ENCODE measurements at places on chromosomes 1 and 21. TPM values are rescaled to one million over a fixed set of nuclear protein-coding genes. Genes with fewer than 3 reads are reported as not detected.

The OSBPL9 gene
- 57.8 TPM for polyA plus RNA-seq

The TSPAN1 gene
- 0.54 TPM for polyA plus RNA-seq

The TGFB2 gene
- polyA plus RNA-seq = 66.7 TPM

The FUBP1 gene
- polyA plus RNA-seq = 174 TPM

The CYP4X1 gene
- polyA plus RNA-seq = 3.7 TPM

The OR2T4 gene
- not detected for polyA plus RNA-seq

The NPHS2 gene
- polyA plus RNA-seq = not detected

The SPRR2F gene
- polyA plus RNA-seq = not detected

DNA sequence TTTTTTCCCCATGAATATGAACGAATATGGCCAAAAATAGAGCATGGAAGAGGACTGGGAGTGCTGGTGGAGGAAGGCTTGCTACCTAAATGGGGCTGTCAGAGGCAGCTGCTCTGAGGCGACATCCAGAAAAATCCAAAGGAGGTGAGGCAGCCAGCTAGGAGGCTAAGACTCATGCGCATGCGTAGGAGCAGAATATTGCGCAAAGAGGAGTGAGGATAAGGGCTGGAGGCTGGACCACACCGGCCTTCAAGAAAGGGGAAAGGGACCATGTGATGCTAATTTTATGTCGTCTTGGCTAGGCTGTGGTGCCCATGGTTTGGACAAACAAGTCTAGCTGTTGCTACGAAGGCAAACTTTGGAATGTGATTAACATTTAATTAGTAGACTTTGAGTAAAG lies 30.5 kb downstream of the HEYL start:
- DNase-seq = no peak

- DNase-seq = no peak
These were observed 22.3 kb downstream of the BTG3 start for GRCh38 chr21:17590430-17590829.

- no peak for DNase-seq
These were observed 106.4 kb downstream of the TBX15 start for GRCh38 chr1:118881751-118882150.

DNA sequence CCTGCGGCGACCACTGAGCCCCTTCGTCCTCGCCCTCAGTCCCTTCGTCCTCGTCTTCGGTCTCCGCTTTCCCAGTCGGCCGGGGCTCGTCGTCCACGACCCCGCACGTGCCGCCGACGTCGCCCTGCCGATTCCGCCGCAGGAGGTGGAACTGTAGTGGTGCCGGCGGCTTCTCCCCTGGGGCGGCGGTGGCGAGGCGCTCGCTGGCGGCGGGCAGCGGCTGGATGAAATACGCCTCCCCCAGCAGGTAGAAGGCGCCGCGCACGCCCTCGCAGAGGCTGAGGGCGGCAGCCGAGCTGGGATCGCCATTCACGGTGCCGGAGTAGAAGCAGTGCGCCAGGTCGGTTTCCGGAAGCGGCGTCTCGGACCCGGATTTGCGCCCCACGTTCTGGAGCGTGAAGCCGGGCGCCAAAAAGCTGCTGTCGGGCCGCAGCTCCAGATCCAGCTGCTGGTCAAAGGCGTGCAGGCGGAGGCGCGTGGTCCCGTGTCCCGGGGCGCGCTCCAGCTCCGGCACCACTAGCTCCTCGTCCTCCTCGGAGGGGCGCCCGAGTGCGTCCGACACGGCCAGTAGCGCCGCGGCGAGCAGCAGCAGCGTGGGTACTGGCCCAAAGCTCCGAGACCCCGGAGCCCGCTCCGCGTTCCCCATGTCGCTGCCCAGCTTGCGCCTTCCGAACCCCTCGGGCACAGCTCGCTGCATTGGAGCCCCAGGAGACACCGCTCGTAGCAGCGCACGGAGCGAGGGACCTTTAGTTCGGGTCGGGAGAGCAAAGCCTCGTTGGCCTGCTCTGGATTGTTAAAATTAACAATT lies 747 bp downstream of the ADAMTS1 start:
- no peak for DNase-seq

DNA sequence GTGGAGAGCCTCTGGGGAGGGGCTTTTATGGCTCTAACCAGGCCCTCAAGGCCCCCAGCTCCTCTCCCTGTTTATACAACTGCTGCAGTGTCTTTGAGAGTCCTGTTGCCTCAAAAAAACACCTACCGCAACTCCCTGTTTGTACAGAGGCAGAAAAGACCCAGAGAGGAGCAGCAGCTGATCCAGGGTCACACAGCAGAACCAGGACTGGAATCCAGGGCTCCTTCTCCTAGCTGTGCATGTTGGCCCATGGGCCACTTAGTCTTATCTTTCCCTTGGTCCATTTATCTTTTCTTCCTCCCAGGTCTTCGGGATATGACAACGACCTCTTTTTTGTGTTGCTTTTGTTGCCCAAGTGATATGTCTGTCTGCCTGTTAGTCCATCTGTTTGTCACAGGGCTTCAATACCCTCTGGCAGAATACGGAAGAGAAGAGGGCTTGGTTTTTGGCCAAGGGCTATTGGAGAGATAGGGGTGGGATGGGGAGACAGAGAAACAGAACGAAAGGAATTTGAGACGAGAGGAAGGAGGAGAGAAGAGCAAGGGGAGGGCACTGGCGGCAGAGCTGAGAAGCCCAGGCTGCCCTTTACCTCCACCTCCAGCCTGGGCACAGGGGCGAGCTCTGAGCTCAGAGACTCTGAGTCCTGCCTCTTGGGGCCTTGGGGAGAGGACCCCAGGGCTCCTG lies 33.5 kb upstream of the WASF2 start:
- no peak for DNase-seq

DNA sequence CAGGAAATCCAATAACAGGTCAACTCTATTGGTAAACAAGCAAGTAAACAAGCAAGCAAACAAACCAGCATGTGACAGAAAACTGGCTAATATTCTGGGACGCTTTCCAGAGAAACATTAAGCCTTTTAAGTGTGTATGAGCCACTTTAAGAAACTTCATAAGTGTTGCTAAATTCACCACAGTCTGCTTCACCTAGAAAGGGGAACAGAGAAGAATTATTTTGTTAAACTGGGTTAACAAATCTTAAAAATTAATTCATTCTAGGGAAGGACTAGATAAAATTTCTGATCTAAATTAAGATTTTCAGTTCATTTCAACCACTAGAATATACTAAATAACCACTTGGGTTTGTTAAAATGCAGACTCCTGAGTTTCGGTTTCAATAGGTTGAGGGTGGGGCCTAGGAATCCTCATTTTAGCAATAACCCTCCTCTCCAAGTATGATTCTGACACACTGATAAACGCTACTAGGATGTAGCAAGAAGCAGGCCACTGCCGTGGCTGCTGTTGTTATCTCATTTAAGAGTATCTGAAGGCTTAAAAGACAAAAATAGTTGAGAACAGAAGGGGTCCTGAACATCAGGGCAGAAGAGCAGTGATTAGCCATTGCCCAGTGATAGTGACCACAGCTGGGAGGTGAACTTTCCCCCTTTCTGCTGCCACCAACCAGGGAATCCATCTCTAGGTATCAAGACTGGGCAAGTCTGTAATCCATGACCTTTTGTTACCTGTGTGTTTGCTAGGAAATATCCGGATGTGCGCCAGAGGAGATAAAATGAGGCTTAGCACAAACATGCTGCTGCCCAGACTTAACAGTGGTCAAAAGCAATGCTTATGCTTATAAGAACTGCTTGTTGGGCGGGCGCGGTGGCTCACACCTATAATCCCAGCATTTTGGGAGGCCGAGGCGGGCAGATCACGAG lies 11.2 kb downstream of the CREG1 start:
- DNase-seq = no peak

DNA sequence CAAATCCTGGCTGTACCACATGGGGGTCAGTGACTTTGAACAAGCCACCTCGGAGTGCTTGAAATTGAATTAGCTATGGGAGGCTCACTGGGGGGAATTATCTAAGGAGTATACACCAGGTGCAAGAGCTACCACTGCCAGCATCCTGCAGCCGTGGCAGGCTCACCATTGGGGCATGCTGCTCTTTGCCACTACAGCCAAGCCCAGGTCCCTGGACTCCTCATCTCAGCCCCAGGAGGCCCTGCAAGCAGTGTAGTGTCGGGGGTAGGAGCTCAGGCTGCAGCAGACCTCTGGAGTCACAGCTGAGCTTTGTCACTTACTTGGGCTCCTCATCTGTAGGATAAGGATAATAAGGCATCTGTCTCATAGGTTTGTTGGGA lies 35.3 kb downstream of the ACOT11 start:
- DNase-seq = no peak

DNA sequence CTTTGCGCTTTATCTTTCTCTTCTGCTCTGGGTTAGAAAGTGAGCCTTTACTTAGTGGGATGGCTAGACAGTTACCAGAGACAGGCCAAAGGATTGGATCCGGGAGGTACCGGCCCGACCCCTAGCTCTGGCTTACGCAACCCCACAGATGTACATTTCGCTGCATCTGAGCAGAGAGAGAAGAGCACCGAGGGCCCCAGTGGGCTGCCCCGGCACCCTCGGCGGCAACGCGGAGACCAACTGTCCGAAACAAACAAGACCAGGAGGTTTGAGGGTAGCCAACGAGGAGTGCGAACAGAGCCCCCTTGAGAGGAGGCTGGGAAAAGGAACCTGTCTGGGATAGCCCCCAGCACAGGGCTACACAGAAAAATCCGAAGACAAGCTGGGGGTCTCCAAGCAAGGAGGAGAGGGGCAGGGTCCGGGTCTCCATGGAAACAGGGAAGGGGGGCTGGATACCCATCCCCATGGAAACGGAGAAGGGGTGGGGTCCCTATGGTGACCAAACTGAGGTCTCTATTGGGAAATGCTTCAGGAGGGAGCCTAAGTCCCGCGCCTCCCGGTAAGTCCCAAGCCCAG lies 373 bp downstream of the MTF1 start:
- no peak for DNase-seq

DNA sequence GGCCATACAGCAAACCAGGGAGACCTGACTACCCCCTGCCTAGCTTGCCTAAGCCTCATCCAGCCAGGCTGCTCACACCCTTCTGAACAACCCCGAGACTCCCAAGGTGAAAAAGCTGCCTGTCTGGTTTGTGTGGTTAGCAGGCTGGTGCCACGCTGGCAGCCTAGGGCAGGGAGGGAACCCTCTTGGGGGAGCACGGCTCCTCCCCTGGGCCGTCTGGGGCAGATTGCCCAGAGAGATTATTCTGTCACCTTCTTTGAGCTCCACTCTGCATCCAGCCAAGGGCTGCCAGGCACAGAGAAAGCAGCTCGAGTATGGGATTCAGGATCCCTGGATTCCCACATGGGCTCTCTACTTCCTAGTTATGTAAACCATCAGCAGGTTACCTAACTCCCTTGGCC lies 27.5 kb upstream of the TCEA3 start:
- DNase-seq = no peak

DNA sequence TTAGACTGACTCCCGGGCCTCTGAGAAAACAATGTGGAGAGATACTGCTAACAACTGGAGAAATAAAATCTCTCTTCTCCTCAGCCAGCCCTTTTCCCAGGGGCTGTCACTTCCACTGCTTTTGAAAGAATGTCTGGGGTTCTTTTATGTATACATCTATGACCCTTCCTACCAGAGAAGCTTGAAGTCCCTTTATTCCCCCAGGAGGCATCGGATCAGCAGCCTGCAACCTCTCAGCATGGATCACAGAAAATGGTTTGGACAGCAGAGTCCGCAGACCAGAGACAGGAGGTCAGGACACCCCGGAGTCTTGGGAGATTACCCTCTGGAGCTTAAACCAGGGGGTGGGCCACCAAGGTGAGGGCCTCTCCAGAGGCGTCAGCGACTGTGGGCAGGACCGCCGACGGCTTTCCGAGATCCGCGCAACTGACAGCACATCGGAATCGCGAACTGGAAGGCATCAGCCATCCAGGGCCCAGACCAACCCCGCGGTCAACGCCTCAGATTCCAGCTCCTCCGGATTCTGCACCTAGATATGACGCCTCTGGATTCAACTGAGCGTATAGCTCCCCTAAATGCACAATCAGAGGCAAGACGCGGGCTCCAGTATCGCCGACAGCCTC lies 1.0 kb downstream of the EPHA10 start:
- DNase-seq = no peak

GRCh38 chr1:86169625-86170024 lies 13.1 kb upstream of the COL24A1 start:
- DNase-seq = no peak

GRCh38 chr1:174788981-174789380 lies 210.8 kb upstream of the CACYBP start:
- DNase-seq = no peak

- DNase-seq = no peak
These were observed 408.1 kb downstream of the SETD4 start for GRCh38 chr21:35652196-35652595.

DNA sequence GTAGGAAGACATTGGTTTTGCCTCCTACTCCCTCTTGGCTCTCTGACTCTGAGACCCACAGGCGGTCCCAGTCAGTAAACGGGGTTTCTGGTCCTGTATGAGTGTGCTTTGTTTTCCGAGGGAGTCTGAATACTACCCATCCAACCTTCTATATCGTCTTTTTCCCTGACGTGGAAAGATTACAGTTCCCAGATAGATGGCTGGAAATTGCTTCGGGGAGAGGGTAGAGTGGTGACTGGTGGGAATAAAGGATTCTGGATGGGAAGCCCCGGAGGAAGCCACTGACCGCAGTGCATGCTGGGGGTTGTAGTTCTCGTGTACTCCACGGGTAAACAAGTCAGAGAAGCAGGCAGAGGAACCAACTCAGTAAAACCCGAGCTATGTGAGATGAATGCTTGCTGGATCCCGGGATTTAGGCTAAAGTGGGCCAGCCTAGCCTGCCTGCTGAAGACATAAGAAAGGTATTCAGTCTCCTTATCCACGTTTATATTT lies 66.2 kb upstream of the IRF2BP2 start:
- DNase-seq = no peak

DNA sequence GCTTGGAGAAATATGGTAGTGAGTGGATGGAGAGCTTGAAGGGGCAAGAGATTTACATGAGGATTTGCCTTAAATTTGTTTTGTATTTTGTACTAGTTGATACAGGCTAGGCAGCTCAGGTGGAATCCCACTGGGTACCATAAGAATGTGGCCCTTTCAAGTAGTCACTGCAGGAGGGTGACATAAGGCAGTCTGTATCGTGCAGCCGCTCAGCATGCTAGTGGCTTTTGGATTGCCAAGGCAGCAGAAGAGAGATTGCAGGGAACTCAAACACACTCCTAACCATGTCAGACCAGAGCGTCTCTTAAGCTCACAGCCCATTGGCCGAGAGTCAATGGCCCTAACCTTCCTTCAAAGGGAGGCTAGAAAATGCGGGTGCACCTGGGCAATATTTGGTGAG lies 420.0 kb downstream of the ADGRL2 start:
- DNase-seq = no peak

DNA sequence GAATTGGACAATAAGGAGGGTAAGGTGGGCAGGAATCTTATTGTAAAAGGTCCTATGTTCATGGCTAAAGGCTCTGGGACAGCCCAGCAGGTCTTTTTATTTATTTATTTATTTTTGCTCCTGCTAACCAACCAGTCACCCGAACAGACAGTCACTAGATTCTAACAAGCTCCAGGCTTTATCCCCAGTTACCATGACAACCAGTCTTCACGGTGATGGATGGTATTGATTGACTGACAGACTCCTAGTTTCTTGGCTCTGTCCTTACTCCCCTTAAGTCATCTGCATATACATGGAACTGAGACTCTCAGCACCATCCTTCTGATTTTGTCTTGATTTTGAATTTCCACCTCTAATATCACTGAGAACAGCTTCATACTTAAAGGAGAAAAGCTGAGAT lies 44.3 kb downstream of the C8A start:
- DNase-seq = no peak

Measured in forelimb muscle (tissue), 1 donor.